Activated gamma-delta T cell treated with anti-CD3 and anti-CD28 coated beads, Interleukin-2, amount 50 U/mL, for 16 hours (primary cell): ENCODE measurements at places on chromosomes 7 and 10.

- no peak for DNase-seq
Measured at GRCh38 chr7:121620953-121621606, 225.0 kb upstream of the FAM3C start.

- no peak for DNase-seq
Measured at GRCh38 chr10:94725871-94726270, 36.6 kb upstream of the CYP2C19 start.

DNA sequence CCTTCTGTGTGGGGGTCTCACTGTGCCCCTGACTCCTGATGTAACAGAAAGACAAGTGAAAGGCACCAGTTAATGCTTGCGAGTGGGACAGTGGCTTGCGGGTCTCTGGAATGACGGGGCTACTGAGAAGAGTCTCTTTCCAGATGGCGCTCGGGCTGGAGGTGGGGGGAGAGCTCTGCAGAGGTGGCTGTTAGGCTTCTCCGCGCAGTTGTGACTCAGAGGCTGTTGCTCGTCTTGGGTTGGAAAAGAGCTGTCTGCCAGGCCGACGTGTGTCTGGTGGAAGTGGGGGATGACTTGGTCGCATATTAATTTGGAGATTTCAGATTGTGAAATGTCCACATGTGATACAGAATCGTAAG, 27.9 kb upstream of the SH2B2 start:
- no peak for DNase-seq

DNA sequence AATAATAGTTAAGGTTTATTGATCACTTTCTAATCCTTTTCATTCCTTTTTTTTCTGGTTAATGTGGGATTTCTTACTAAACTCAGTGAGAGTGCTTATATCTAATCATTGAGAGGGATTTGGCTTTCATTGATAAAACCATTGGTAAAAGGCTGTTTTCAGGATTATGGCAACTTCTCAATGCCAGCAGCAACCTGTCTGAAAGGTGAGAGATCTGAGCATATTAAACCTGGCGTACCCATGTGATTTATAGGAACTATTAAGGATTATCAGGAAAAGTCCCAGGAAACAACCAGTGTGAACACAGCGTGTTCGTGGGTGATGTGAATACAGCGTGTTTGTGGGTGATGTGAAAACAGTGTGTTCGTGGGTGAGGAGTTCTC, 65.9 kb downstream of the PDIA4 start:
- DNase-seq, result no peak

DNA sequence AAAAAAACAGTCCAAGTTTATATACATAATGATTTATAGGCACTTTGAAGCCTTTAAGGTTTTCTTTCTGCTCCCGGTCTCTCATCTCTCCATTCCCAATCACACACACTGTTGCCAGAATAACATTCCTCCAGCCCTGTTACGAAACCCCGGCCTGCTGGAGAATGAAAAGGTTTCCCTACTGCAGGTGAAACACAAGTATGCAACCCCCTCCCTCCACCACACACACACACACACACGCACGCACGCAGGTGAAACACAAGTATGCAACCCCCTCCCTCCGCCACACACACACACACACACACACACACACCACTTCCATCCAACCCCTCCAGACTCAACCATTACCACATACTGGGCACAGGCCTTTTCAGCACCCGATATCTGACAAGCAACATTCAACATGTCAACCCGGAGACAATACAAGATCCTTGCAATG, 87.5 kb downstream of the PARD3 start:
- DNase-seq, result no peak

- DNase-seq, result no peak
Measured at GRCh38 chr7:107813524-107813923, 10.5 kb upstream of the SLC26A3 start.

GRCh38 chr7:140039066-140039465, 23.7 kb downstream of the PARP12 start:
- DNase-seq, result no peak

GRCh38 chr7:148718431-148718830, 19.7 kb downstream of the CUL1 start:
- DNase-seq, result no peak

GRCh38 chr10:2744547-2745200, 322.7 kb upstream of the PFKP start:
- no peak for DNase-seq

GRCh38 chr7:116955801-116956476, 2.6 kb downstream of the ST7 start:
- DNase-seq, result no peak

DNA sequence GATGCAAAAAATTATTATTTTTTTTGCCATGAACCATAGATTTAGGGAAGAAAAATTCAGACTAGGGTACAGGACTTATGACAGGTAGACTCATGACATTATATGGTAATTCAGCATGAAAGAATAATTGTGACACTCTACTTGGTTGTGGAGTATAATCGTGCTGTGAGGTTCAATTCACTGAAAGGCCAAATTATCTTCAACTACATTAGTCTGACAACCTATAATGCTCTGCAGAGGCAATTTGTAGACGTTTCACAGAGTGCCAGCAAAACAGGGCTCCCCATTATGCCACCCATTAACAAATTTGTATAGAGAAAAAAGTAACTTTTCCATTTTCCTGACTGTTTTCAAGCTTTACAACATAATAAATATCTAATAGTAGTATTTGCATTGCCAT, 292.6 kb downstream of the LRMDA start:
- DNase-seq, result no peak

GRCh38 chr7:69817121-69817520, 218.8 kb downstream of the AUTS2 start:
- no peak for DNase-seq
